ENCODE measurements at places on chromosomes 5 and 9.
A peak's percentile ranks its signal among the peaks of the same experiment; 100 is the strongest.

DNA sequence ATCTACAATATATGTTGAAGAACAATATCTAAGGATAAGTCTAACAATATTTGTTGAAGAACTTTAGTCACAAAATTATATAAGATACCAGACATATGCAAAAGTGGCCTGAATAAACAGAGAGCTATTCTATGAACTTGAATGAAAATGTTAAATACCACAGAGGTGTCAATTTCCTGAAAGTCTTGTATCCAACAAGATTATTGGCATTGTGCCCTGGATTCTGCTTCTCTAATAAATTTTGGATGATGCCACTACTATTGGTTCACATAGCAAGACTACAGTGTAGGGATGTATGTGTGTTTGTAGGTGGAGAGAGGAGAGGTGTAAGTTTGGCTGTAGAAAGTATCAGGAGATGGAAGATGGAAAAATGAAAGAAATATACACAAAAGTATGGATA is 731.8 kb upstream of the RGMB start:
- no peak for DNase-seq

GRCh38 chr5:173453167-173453566 is 125.0 kb upstream of the STC2 start:
- no peak for DNase-seq

DNA sequence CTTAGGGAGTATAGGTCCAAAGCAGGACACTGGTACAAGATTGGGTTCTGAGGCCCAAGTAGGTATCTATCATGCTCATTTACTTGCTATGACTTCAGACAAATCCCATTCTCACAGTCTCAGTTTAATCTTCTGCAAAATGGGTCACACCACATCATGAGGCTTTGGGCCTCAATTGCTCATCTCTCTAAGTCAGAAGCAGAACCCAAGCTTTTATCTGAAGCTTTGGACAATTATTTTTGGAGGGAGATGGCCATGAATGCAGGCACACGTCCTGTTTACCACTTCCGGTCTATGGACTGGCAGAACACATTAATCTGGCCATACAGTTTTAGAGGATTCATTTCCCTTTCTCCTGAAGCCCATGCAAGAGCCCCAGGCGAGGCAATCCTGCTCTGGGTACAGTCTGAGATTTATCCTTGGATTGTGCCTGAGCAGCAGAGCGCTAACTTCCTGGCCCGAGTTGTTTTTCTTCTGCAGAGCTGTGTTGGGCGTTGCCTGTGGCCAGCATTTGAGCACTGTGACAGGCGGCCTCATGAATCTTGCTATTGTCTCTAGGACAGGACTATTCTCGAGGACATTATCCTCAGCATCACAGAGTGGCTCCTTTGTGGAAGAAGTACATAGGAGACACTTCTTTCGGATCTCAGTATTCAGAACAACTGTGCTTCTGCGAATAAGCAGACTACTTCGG is 16.1 kb downstream of the SLC22A4 start:
- DNase-seq: no peak

DNA sequence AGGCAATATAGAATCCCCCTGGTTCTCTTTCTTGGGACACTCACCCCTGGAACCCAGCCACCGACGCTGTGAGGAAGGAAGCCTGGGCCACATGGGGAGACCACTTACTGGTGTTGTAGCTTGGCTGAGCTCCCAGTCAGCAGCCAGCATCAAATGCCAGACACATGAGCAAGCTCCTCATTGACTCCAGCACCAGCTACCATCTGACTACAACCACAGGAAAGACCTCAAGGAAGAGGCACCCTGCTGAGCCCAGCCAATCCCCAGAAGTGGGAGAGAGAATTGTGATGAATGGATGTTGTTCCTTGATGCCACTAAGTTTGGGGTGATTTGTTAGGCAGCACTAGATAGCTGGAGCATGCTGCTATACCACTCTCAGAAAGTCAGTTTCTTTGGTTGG is 36.0 kb downstream of the BNIP1 start:
- no peak for DNase-seq

GRCh38 chr9:98094316-98094715 is 24.7 kb downstream of the TRIM14 start:
- DNase-seq: no peak

GRCh38 chr5:151825445-151825844 is 53.7 kb downstream of the G3BP1 start:
- peak; percentile 45 for DNase-seq

GRCh38 chr9:69981686-69982445 is 61.8 kb upstream of the MAMDC2 start:
- no peak for DNase-seq

DNA sequence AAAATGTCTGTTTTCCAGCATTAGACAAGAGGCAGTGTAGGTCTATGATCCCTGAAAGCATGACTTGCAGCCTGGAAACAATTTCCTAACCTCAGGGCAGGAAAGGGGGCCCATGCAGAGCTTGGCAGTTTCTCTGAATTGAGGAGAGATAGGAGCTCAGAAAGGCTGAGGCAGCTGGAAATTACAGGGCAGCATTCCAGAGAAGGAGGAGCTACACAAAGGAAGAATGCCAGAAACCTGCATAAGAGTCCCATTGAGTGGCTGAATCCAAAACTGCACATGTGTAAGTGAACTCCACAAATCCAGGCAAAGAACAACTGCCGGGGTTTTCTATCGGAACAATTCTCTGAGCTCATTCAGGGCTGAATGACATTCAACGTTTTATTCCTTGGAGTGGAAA is 346.8 kb downstream of the PIK3R1 start:
- peak; percentile 53 for DNase-seq

- DNase-seq: no peak
These were observed 86.4 kb downstream of the INIP start for GRCh38 chr9:112631313-112632070.

DNA sequence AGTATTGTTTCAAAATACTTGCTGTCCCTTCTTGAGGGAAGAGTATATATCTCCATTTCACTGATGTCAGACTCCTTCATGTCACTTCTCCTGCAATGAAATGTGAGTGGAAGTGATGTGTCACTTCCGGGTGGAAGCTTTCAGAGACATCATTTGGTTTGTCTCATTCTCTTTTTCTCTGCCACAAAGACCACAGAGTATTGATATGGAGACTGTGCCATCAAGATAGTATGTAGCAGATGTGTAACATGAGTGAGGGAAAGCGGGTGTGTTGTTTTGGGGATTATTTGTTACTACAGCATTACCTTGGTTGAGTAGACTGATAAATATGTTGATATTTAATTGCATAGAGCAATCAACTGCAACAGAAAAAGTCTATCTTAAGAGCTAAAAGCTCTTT is 169.8 kb downstream of the FBXL7 start:
- no peak for DNase-seq

- peak; percentile 22 for DNase-seq
These were observed 39.4 kb downstream of the LURAP1L start for GRCh38 chr9:12813960-12814876.

DNA sequence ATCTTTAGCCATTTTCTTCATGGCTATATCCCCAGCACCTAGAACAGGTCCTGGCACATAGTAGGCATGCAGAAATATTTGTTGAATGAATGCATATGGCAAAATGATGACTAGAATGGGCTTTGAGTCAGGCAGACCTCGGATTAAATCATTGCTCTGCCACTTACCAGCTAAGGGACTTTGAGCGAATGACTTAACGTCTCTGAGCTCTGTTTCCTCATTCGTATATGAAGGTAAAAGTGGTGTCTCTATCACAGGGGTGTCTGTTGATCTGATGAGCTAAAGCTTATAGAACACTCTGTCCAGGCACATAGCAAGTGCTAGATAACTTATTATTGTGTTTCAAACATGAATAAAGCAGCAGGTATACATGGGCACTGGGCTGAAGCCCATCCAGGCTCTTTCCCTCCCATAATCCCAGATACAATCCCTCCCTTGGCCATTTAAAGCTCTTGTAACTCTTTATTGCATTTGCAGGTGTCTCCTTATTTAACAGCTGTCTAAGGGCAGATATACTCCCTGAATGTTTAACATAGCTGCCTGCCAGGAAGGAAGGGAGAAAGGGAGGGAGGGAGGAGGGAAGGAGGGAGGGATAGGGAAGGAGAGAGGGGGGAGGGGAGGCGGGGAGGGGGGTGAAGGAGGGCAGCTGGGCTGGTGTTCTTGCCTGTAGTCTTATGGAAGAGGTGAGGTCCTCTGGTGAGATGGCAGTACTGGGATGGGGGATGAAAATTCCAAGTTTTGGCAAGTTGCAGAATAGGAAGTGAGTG is 23.2 kb upstream of the STXBP1 start:
- DNase-seq: no peak

DNA sequence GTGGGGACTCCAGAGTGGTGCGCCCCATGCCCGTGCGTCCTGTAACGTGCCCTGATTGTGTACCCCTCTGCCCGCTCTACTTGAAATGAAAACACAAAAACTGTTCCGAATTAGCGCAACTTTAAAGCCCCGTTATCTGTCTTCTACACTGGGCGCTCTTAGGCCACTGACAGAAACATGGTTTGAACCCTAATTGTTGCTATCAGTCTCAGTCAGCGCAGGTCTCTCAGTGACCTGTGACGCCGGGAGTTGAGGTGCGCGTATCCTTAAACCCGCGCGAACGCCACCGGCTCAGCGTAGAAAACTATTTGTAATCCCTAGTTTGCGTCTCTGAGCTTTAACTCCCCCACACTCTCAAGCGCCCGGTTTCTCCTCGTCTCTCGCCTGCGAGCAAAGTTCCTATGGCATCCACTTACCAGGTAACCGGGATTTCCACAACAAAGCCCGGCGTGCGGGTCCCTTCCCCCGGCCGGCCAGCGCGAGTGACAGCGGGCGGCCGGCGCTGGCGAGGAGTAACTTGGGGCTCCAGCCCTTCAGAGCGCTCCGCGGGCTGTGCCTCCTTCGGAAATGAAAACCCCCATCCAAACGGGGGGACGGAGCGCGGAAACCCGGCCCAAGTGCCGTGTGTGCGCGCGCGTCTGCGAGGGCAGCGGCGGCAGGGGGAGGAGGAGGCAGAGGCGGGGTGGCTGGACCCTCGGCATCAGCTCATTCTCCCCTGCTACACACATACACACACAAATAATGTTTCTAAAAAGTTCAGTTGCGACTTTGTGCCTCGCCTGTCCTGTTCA is 668 bp downstream of the GLIS3 start:
- DNase-seq: peak; percentile 58

DNA sequence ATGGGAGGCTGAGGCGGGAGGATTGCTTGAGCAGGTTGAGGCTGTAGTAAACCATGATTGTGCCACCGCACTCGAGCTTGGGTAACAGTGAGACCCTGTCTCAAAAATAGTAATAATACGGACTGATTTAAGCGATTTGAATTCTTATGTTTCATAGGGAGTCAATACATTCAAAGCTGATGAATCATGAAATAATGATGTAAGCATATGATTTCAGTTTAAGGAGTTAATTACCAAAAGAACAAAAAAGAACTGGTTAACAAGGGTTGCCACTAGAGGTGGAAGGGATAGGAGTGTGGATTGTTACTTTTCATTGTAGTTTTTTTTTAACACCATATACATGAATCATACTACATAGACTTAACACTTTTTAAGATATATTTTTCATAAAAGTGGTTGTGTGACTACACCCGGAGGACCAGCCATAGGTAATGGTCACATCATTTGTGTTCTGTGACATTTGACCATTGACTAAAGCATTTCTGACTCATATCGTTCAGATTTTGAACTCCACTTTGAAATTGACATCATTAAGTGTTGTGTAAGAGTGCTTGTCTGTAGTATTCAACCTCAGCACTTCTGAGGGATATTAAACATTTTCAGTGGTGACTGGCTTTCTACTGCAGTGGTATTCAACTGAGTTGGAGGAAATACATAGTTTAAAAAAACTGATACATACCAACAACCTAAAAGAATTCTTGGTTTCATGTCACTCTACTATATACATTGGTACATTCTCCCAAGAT is 7.0 kb downstream of the TRMT10B start:
- no peak for DNase-seq

DNA sequence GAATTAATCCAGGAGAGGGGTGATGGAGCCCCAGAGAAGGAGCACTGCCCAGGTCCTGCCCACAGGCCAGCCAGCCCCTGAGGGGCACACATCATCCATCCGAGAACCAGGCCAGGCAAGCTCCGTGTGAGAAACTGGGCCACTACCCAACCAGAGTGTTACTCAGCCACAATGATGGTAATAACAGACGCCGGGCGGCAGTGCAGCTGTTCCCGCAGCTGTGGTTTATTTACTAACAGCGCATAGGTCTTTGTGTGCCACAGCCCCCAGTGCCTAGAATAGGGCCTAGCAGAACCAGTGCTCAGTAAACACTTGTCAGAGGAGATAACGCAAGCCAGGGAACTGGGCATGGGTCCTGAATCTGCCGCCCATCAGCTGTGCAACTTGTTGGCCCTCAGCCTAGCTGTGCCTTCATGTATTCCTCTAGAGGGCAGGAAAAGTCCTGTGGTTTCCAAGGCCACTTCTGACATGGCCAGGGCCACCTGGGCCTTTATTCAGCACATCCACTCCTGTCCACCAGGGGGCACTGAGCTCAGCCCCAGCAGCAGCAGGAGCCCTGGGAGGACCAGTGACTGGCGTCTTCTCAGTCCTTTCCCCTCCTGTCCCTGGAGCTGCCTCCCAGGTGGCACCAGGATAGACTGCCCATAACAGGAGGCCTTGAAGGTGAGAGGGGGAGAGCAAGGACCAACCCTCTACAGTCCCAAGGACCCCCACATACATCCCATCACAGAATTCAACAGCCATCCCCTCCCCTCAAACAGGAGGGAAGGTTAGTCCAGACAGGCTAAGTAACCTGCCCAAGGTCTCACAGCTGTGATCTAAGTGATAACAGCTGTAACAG is 2.1 kb downstream of the MXD3 start:
- peak; percentile 67 for DNase-seq

DNA sequence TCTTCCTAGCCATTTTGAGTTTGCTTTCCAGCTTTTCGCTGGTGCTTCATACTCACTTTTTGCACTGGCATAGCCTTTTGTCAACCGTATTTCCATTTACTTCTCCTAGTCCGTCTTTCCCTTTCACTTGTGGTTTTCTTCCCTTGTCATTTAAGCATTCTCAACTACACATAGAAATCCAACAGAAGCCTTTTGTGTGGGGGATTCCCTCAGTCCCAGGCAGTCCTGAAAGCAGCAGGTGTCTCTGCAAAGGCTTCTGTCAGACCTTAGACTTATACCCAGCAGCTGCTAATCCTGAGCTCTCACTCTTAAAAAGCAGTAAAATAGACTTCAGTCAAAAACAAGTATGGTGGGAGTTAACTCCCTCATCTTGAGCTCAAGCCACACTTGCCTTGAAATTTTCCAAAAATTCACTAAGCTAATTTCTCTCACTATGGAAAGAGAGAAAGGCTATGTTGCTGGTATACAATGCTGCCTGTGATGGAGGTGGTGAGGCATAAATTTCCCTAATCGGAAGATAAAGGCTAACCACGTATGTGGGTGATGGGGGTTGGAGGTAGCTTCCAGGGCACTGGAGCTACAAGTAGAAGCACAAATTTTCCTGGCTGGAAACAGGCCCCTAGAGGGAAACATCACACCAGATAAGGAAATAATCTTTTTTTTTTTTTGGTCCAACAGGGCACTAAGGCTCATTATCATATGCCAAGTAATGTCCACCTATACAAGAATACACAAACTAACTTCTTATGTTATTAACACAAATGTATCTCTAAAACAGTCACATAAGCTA is 34.8 kb upstream of the IFNK start:
- no peak for DNase-seq

DNA sequence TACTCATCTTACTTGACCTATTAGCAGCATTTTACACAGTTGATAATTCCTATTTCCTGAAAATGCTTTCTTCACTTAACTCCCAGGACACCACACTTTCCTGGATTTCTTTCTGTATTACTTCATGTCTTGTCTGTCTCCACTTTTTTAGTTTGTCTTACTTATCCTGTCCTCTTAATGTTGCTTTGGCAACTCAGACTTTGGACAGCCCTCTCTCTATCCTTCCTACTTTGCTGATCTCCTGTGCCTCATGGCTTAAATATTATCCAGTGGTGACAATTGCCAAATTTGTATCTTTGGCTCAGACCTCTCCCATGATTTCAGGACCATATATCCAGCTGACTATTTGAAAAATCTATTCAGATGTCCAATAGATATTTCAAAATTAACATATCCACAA is 39.8 kb upstream of the NUDT12 start:
- no peak for DNase-seq
